ENCODE measurements at places on chromosomes 13 and 19.
A peak's percentile ranks its signal among the peaks of the same experiment; 100 is the strongest.

GRCh38 chr19:29393915-29394460, 131.8 kb upstream of the VSTM2B start:
- no peak for DNase-seq

GRCh38 chr13:72728290-72728605, 525 bp downstream of the BORA start:
- DNase-seq: no peak

- DNase-seq: peak; percentile 67
These were observed 8.0 kb downstream of the RGCC start for GRCh38 chr13:41465241-41465847.

GRCh38 chr13:38350114-38350617, 515 bp downstream of the UFM1 start:
- peak; percentile 42 for DNase-seq

GRCh38 chr19:18002347-18002850, 5.6 kb upstream of the ARRDC2 start:
- DNase-seq: no peak

- DNase-seq: no peak
These were observed 784 bp downstream of the PIBF1 start for GRCh38 chr13:72782717-72783116.

DNA sequence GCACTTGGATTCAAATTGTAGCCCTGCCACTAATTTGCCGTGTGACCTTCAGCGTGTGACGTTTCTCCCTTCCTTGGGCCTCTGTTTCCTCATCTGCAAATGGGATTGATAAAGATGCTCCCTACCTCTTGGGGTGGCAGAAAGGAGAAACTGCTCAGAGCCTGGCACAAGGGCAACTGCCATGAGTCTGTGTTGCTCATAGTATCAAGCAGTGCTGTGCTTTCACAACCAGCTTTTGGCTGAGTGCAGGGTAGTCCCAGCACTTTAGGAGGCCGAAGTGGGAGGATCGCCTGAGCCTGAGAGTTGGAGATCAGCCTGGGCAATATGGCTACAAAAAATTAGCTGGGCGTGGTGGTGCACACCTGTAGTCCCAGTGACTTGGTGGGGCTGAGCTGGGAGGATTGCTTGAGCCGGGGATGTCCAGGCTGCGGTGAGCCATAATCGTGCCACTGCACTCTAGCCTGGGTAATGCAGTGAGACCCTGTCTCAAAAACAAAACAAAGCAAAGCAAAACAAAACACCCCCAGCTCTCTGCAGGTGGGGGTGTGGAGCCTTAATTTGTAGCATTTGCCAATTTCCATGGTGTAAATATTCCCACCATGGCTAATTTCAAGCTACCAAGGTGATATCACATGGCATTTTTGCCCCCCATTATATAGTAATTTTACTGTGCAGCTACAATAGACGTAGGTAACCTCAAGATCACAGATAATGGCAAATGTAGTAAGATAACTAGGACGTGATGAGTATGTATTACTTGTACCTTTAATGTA, 1.6 kb upstream of the MARK4 start:
- no peak for DNase-seq

Measured in stimulated activated CD4-positive, alpha-beta T cell treated with anti-CD3 and anti-CD28 coated beads, Interleukin-1b, Interleukin-23, amount 100 ng/mL, for 4 hours (primary cell).